ENCODE measurements at places on chromosomes 2 and 18.

- no peak for DNase-seq
Measured at GRCh38 chr18:58865033-58865590, 435 bp downstream of the ZNF532 start.

- DNase-seq, result peak; percentile 60
Measured at GRCh38 chr2:237227592-237228280, 142.0 kb downstream of the COPS8 start.

DNA sequence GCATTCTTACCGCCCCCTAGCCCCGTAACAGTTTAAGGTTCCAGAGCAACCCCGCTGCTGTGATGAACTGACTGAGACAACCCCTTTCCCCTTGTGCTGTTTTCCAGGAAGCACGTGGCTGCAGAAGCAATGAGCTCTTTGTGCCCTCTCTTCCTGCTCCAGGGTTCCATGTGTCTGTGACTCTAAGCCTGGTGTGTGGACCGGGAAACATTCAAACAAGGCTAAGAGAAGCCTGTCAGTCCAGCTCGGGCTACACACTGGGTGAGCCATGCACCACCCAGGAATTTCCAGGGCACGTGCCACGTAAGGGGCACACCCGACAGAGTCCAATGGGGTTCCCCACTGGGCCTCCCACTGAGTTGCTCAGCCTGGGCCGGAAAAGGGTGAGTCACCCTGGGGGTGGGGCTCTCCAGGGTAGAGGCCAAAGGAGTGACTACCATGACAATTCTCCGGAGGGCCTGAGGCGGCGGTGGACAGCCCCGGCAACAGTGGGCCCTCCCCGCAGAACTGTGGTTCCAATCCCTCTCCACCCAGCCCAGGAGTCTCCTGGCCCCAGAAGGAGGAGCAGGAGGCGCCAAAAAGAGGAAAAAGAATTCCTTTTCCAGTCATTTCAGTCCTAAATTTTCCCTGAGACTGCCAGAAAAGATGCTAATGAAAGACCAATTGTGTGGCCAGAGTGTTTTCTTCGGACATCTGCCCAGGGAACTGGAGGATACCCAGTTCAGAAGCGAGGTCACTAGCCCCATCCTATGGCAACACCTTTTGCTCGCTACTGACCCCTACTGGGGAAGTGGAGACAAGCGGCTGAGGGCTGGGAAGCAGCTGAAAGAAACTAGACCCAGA, 157.8 kb upstream of the SLC1A4 start:
- peak; percentile 95 for DNase-seq

- no peak for DNase-seq
Measured at GRCh38 chr2:103010306-103010705, 248.5 kb downstream of the TMEM182 start.

GRCh38 chr2:178674122-178674521, 133.1 kb downstream of the TTN start:
- DNase-seq, result no peak

GRCh38 chr18:73246763-73247162, 379.0 kb upstream of the NETO1 start:
- DNase-seq, result no peak

- DNase-seq, result no peak
Measured at GRCh38 chr2:70574618-70575017, 21.0 kb upstream of the TGFA start.

- DNase-seq, result peak; percentile 43
Measured at GRCh38 chr18:62187543-62188510, 772 bp downstream of the RELCH start.

DNA sequence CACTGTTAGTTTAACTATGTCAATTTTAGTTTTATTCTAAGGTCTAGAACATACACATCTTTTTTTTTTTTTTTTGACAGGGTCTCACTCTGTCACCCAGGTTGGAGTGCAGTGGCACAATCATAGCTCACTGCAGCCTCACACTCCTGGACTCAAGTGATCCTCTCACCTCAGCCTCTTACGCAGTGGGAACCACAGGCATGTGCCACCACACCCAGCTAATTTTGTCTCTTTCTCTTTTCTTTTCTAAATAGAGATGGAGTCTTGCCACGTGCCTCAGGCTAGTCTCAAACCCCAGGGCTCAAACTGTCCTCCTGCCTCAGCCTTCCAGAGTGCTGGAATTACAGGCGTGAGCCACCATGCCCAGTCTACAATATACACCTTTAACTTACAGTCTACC, 69.5 kb upstream of the CHRNA1 start:
- DNase-seq, result no peak

GRCh38 chr2:160315337-160315736, 115.3 kb upstream of the ITGB6 start:
- DNase-seq, result no peak

DNA sequence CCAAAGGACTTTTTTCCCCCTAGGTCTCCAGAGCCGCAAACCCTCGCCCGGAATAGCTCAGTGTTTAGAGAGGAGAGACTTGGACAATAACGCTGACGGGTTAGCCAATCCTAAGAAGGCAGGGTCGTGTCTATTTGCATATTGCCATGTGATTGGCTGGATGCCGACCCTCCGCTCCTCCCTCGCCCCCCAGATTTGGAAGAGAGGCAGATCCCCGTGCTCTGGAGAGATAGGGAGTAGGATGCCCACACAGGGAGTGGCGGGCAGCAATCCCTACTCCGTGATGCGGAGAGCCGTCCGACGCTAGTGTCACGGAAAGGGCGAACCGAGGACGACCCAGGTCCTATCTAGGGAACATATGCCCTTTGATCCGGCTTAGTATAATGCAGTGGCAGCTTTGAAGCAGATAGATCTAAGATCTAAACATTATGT, 1.4 kb downstream of the WNT6 start:
- no peak for DNase-seq

DNA sequence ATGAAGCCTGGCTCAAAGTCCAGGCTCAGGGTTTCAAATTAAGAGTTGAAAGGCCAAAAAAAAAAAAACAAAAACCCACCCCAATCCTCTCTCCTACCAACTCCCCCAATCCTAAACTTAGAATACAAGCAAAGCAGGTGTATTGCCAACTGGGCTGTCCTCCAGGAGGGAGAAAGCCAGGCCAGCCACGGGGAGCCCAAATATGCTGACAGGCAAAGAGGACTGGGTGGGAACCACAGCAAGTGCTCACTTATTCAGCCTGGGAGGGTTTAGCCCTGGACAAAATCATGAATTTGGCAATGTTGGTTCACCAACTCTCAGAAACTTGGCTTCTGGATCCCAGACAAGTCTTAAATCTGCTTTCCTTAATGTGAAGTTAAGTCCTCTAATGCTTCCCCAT, 36.5 kb downstream of the GKN2 start:
- DNase-seq, result no peak

- DNase-seq, result no peak
Measured at GRCh38 chr2:9744256-9745004, 98.8 kb upstream of the TAF1B start.

- no peak for DNase-seq
Measured at GRCh38 chr18:34873986-34874580, 164.0 kb downstream of the DTNA start.

GRCh38 chr2:138838851-138839620, 58.8 kb upstream of the NXPH2 start:
- DNase-seq, result no peak

- DNase-seq, result no peak
Measured at GRCh38 chr2:57622009-57622408, 424.6 kb upstream of the VRK2 start.

DNA sequence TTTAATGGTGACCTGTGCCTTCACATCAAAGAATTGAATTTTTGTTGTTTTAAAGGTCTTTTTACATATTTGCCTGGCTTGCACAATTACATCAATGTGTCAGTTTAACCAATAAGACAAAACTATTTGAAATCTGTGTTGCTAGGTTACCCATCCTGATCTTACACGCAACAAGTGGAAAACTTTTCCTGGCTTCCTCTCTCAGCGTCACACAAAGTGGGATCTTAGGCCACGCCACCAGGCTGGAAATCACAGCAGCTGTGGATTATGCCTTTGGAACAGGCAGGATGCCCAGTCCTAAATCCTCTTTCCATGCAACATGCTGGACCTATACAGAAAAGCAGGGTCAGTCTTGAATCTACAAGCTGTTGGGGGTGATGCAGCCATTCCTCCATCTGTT, 298.2 kb upstream of the HNRNPA3 start:
- no peak for DNase-seq

- no peak for DNase-seq
Measured at GRCh38 chr2:20957788-20958525, 85.9 kb downstream of the APOB start.

DNA sequence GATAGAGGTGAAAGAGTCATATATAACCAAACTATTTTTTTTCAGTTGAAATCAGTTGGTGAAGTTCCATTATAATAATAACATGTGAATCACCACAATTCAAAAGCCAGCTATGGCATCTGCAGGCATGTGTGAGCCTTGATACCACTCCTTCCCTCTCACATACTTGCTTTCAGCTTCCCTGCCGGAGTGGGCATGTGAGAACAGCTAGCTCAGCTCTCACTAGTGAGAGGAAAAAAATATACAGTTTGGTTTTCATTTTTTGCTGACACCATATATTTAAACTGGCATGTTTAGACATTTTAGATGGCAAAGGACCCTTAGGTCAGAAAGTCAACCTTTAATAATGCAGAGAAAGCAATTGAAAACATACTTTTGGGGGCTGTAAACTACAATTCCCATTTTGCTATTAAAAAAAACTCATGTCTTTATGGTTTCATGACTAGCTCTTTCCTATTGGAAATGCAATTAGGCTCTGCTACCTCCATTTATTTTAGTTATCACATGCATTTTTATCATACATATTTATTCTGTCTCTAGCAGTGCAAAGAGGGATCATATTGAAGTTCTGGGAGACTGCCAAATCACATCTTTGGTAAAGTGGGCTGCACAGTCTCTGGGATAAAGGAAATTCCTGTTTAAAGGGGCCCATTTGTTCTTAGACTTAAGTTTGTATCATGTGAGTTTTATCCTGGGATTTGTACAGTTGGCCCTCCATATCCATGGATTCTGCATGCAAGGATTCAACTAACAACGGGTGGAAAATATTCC, 33.2 kb upstream of the SLC40A1 start:
- DNase-seq, result peak; percentile 27

DNA sequence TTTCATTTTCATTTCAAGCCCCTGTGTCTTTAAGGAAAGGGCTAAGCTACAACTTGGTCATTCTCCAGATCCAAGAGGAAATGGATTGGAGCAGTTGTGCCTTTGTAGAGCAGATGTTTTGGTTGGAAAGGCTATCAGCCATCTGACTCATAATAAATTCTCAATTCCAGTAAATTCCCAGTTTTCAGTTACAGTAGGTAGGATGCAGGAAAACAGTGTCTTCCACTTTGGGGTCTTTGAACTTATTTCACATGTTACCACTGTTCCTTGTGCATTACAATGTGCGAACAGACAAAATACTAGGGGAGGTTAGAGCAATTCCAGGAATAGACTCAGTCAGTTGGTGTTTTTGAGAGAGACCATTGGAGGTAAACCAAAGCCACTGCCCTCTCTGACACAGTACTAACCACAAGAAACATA, 211.9 kb downstream of the BABAM2 start:
- no peak for DNase-seq

DNA sequence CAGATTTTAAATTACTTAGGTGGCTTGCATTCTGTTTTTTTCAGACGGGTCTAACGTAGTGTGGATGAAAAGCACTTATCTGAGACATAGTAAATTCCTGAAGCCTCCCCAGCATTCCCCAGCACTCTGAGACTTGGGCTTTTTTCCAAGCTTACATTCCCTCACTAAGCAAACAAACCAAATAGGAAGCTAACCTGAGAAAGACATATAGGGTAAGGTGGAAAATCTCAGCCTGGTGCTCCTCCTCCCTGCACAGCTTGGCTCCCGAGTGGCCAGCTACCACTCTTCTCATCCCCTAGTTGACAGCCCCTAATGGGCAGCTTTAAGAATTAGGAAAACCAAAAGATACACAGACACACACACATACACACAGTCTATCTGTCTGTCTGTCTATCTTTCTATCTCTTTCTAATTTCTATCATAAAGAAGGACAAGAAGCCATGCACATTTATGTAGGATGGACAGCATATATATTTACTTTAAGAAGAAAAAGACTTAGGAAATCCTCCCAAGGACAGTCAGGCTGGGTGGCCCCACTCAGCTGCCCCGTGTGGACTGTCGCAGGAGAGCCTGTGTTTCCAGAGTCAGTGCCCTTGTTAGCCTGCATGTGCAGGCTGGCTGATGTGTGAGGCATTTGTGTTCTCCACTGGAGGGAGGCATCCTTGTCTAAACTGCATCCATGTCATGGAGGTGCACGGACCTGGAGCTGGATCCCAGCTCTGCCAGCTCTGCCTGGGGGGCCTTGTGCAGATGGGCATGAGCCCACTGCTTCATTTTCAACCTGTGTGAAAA, 8.2 kb downstream of the CNNM3 start:
- DNase-seq, result no peak

DNA sequence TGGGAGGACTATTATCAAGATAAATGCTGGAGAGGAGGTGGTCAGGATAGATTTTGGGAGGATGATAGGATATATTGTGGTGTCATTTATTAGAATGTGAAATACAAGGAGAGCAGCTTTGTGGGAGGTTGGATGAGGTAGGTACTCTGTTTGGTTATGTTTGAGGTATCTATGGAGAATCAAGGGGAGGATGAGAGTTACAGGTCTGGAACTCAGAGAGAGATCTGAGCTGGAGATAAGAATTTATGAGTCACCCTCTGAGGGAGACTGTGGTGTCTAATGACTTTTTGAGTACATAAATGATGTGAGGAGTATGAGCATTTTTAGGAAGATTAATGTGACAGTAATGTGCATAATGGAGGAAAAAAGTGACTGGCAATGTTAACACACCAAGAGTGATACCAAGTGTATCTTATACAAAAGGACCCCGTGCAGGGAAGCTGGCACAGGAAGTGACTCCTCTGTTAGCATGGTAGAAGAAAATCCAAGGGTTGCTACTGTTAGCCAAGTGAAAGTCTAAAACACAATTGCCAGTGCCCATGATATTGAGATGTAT, 48.2 kb downstream of the CRIM1 start:
- DNase-seq, result no peak

DNA sequence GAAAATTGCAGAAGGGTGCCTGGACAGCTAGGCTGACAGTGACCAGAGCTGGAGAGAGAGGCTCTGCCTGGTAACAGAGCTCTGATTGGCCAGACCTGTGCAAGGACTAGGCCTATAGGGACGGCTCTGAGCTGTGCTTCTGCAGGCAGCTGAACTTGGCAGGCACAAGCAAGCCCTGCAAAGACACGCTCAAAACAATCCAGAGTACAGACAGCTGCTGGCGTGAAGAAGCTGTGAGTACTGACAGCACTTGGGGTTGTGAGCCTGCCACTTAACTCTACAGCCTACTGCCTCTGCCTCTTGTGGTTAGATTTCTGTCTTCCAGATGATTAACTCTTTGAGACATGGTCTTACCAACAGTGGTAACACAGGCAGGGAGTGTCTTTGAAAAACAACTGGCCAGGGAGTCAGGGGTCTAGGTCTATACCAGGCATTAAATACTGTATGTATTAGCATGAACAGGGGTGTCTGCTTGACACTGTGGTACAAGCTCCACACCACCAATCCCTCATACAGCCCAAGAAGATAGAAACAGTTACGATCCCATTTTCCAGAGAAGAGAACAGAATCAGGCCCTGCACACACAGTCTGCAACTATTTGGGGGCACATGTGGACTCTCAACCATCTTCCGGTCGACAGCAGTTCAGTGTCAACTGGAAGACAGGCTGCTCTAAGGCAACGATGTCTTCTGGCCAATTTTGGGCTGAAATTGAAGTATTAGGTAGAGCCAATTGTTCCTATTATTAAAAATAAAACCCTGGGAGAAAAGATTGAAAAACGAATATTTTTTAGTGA, 568.4 kb downstream of the TNS1 start:
- DNase-seq, result peak; percentile 83
